CD4-positive, alpha-beta T cell treated with Interleukin-17A for 1 hour (primary cell): ENCODE measurements at places on chromosomes 3 and 15.
A peak's percentile ranks its signal among the peaks of the same experiment; 100 is the strongest.

DNA sequence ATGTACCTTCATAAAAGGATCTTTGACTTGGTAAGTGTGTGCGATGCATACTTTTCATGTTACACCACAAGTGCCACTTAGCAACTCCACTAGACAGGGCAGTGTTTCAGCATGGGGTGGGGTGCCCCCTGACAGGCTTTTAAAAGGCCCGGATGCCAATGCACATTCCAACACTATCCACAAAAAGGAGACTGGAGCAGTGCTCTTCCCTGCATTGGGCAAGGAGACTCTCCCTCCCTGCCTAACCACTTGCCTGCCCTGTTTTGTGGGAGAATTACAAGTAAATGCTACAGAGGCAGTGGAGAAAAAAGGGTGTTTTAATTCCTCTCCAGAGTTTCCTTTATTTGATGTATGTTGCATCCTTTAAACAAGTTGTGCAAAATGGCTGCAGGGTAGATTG is 1.7 kb upstream of the RARB start:
- DNase-seq = no peak

DNA sequence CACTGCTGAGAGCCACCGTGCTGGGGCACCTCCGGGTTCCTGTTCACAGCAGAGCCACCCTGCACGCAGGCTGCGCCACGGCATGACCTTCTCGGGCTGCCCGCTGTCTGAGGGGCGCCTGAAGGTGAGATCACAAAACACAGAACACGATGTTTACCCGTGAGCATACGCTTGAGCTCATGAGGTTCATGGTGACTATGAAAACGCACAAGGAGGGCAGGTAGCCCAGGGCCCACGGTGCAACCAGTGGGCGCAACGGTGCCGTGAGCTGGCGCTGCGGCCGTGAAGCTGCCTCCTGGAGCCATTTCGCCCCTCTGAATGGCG is 36.1 kb downstream of the KLHL25 start:
- no peak for DNase-seq

DNA sequence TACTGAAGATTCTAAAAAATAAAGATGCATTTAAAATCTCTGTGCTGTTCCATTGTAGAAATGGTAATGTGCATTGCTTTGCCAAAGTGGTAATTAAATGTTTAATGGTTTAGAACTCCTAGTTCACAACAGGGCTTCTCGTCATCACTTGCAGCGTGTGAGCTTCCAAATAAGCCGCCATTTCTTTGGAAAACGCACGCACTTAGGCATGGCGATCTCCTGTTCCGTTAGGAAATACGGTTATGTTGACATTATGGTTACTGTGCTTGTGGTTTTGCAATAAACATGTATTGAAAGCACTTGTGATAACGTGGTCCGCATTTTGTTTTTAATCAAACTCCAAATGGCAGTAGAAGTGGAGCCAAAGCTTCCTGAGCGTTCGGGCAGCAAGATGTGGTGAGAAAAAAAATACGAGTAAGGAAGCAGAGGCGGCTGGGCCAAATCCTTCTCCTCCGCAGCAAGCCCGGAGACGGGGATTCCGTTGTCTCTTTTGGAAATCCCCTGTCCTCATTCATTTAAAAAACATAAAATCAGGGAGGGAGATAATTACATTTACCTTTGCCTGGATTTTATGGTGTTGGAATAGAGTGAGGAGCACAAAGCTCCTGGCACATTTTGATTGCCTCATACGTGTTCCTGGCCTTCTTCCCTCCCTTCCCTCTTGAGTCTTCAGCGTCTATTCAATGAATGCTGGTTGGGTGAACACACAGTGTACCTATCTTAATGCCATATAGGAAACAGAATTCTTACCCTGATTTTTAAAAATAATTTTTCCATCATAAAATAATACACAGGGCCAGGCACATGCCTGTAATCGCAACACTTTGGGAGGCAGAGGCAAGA is 97.5 kb downstream of the SLC49A4 start:
- no peak for DNase-seq

GRCh38 chr3:141011232-141011996 is 39.7 kb upstream of the SPSB4 start:
- DNase-seq = peak; percentile 67

GRCh38 chr3:59451800-59452746 is 402.2 kb upstream of the CFAP20DC start:
- peak; percentile 67 for DNase-seq

GRCh38 chr15:51647128-51647562 is 24.6 kb upstream of the DMXL2 start:
- no peak for DNase-seq

- DNase-seq = no peak
Measured at GRCh38 chr3:60316121-60316797, 935.0 kb downstream of the FHIT start.

GRCh38 chr3:178707311-178708031 is 171.2 kb downstream of the KCNMB2 start:
- DNase-seq = no peak

DNA sequence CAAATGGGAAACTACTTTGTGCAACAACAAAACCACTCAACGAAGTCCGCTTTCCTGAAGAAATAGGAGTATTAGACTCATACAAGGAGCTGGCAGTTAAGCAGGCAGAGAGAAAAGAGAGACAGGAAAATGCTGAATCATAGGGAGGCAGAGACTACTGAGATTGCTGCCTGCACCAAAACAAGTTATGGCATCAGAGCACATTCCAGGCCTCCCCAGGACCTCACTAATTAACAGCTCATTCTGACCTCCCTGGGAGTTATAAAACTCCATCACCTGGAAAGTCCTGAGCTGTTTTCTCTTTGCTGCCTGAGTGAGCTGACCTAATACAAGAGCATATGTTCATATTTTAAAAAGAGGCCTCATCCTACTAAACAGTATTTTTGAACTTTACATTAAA is 741.0 kb downstream of the MCTP2 start:
- DNase-seq = no peak

DNA sequence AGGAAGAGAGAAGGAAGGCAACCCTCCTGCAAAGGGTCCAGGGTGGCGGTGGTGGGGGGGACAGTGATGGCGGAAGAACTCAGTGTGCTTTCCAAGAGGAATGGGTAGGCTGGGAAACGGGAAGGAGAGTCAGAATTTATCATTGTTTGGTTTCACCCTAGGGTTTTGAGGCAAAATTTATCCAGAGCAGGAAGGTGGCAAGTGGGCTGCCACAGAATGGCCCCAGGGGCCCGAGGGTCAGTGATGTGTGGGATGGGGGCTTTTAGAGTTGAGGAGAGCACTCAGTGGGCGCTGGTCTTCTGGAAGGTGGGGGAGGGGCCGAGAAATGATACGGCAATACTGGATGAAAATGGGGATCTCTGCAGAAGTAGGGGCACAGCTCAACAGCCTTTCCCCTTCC is 581 bp downstream of the FAM131A start:
- no peak for DNase-seq

DNA sequence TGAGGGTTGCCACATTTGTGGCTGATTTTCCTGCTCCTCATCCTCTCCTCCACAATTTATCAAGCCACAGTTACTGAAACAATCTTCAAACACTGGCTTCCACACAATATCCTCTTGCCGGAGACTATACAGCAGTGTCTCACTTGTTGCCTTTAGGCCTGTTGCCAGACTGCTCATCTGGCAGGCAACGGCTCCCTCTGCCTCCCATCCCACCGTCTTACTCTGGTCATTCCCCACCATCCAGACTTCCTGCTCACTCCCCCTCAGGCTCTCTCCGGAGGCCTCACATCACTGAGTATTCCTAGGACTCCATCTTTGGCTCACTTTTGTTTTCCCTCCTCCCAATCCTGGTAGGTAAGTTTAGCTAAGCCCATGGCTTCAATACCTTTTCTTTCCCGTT is 301.9 kb downstream of the IL20RB start:
- no peak for DNase-seq

GRCh38 chr3:50268703-50269451 is at the start of gene SEMA3B:
SEMA3B (plus strand) TSS chr3:50269147; CDS start chr3:50269241, 94 bp downstream.
- no peak for DNase-seq

DNA sequence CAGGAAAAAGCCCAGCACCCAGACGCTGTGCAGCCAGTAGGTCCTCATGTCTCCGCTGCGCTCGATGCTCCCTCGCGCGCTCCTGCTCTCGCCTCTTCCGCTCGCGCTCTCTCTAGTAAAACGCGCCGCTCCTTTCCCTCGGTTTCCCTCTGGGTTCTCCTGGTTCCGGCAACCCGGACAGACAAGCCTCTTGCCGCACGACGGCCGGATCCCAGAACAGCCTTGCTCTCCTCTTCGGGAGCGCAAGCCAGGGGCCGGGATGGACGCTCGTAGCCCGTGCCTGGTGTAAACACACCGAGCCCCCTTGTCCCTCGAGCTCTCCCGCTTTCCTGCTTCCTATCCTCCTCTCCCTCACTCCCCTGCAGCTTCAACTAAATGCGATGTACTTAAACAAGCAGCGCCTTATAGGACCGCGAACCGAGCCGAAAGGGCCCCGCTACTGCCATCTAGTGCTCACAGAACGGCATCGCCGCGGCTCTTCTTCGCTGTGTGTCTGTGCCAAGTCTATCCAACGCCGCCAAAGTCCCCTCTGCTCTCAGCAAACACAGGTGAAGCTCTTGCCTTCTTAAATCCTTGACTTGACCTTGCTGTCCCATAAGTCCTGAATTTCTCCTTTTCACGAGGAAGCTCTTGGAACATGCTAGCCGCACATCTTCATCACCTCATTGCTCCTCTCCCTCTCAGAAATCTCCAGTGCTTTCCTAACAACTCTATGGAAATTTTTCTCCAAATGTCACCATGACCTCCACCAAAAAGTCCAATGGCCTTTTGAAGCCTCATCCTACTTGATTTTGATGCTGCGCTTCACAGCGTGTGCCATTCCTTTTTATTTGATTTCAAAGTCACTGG is 1037.2 kb downstream of the IGSF11 start:
- peak; percentile 14 for DNase-seq

- no peak for DNase-seq
Measured at GRCh38 chr3:79604681-79605080, 163.1 kb downstream of the ROBO1 start.

GRCh38 chr15:76812381-76812780 is 92.8 kb downstream of the SCAPER start:
- no peak for DNase-seq

DNA sequence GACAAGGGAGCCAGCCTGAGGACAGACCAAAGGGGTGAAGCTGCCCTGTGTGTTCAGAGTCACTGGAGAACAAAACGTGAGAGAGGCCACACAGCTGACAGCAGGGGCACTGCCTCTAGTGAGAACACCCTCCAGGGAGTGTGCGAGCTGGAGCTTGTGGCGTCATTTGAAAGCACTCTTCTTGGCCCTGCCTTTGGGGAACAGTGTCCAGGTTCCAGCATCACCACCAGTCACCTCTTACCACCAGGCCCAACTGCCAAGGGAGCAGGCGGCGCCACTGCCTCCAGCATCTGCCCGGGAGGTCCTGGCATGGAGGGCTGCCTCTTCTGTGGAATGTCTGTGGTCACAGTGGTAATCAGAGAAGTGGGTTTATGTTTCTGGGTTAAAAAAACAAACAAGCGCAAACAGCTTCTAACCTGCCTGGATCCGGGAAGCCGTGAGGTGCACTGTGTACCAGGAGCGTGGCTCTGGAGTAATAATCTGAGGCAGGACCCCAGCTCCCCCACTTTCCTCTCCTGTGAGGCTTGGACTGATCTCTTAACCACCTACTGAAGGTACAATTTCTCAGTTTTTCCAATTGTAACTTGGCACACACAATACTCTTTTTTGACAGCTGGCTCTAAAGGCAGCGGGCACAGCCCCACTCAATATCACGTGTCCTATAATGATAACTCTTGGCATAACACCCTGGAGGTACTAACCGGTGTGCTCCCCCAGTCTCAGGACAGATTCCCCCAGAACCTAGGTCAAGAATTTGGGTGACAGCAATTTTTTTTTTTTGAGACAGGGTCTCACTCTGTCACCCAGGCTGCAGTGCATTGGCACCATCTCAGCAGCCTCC is 32.2 kb upstream of the CDCP1 start:
- DNase-seq = no peak

GRCh38 chr15:39248204-39248603 is 332.7 kb upstream of the THBS1 start:
- no peak for DNase-seq

- DNase-seq = no peak
Measured at GRCh38 chr3:114584734-114585371, 291.0 kb downstream of the TIGIT start.

- DNase-seq = no peak
Measured at GRCh38 chr3:148146947-148147826, 550.5 kb upstream of the AGTR1 start.

DNA sequence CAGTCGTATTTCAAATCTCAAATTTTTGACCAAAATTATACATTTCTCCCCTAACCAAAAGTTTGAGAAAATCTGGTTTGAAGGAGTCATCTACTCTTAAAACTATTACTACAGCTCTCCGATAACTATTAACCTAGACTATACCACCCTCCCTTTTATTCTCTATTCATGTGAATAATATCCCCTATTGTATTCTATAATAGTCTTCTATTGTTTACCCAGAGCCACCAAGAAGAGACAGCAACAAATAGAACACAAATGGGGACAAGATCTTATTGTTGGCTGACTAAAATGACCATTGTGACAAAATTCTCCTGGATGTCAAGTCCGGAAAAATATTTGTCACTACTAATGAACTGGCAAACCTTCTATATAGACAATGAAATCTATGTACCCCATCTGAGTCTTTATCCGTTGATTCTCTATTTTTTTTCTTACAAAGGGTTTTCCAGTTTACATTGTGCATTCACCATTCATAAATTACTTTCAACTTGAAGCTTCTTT is 618.0 kb downstream of the CADM2 start:
- no peak for DNase-seq

DNA sequence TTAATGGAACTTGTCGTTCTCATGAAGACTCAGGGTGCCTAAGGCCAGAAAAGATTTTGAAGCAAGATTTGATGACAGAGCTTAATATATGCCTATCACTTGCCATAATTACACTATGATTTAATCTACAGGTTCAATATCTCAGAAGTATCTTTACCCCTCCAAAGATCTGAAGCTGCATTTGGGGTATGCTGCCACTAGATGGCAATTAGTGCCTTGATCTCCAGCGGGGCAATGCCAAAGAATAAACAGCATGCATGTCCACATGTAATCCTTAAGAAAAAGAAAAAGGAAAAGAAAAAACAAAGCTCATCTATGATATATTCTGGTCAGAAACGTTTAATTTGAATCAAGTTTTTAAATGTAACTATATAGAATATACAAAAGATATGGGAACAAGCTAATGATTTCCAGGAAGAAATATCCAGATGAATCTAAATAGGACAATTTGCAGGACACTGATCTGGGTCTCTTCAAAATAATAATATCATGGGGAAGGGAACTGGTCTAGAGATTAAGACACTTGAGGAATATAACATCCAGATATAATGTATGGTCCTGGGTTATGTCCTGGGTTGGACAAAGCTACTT is 55.0 kb upstream of the SOX14 start:
- DNase-seq = no peak

DNA sequence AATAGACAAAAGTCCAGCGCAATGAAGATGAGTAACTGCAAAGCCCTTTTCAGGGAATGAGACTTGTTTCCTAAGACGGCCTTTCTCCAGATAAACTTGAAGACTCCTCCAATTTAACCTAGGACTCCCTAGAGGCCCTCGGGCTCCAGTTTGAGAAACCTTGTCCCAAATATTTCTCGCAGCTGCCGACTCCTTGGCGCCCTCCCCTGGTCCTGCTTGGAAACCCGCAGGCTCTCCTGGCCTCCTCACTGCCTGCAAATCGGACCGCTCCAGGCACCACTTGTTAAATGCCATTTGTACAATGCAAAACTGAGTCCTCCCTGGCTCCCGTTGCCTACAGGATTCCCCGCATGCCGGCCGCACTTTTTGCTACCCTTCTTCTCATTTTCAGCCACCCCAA is 36.8 kb downstream of the MUC4 start:
- DNase-seq = no peak
